Iris pigment epithelial cell (primary cell): ENCODE measurements at places on chromosomes 5 and 9.

- no peak for DNase-seq
These were observed 68.9 kb downstream of the MACIR start for GRCh38 chr5:103327451-103327850.

GRCh38 chr5:54764102-54765090, 221.0 kb downstream of the ESM1 start:
- no peak for DNase-seq

GRCh38 chr9:127437497-127438264, 13.5 kb downstream of the ZNF79 start:
- DNase-seq = no peak

DNA sequence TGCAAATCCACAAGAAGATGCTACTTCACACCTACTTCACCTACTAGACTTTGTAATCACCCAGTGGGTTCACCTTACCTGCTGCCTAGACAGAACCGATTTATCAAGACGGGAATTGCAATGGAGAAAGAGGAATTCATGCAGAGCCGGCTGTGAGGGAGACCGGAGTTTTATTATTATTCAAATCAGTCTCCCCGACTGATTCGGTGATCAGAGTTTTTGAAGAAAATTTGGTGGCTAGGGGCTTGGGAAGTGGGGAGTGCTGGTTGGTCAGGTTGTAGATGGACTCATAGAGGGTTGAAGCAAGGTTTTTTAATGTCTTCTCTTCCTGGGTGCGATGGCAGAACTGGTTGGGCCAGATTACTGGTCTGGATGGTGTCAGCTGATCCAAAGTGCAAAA, 23.4 kb downstream of the SFXN1 start:
- DNase-seq = no peak

DNA sequence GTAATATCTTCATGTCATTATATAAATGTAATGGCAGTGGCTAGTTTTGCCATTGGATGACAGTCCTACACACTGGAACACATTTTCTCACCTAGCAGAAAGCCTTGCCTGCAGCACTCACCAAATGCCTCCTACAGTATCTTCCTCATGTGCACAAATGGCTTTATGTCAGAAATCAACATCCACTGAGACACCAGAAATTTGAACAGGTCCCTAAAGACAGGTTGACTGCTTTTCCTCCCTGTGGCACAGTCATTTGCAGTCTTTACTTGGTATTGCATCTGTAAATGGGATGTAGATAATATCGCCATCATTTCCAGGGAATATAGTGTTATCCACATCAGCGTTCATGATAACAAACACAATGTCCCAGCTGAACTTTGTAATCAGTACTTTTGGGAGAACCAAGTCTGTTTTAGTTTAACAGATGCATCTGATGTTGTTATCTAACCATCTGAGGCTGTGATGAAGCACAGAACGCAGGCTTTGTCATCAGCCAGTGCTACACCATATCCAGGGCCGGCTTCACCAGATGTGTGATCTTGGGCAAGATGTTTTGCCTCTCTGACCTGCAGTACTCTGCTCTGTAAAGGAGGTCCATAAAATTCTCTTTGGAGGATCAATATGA, 83.9 kb upstream of the TAS2R1 start:
- no peak for DNase-seq

DNA sequence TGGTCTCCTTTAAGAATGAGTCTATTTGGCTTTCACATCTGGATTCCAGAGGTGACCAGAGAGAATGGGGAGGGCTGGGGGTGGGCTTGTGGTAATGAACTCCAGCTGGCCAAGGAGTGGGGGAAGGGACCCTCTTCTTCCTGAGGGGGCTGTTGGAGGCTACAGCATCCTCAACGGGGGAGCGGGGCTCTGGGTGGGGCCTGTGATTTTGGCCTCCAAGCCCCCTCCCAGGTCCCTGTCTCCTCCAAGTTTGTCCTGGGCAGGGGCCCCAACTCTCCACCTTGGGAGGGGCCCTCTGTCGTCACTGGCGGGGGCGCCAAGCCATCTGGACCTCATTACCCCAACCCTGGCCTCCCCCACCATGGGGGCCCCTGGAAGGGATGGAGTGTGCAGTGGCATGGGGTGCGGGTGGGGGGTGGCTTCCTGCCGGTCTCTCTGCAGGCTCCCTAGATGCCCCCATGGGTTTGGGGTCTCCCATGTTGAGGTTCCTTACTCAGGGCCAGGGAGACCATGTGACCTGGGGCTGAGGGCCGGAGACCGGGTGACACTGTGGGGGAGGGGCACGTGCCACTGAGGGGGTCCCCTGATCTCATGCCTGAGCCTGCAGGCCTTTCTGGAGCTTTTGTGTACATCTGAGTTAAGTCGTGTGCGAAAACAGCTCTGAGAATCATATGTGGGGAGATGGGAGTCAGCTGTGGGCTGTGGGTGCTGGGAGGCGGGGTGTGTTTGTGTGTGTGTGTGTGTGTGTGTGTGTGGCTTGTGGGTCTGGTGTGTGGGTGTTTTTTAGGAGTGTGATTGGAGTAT, 32.4 kb downstream of the GOLGA2 start:
- DNase-seq = no peak

GRCh38 chr5:124912638-124913328, 166.3 kb upstream of the ZNF608 start:
- no peak for DNase-seq

DNA sequence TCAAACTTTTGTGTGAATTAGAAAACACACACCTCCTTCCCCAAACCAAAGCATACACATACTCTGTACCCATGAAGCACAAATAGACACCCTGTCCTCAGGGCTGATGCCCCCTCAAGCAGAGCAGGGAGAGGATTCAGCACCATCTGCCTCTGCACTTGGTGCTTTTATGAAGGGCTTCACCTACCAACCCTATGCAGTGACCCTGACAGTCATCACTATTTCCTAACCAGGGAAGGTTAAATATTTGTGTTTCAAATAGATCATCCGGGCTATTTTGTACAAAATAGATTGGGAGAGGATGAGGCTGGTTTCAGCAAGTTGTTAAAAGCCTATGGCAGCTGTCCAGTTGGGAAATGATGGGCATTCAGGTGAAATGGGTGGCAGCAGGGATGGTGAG, 396.2 kb downstream of the ZSWIM6 start:
- no peak for DNase-seq

DNA sequence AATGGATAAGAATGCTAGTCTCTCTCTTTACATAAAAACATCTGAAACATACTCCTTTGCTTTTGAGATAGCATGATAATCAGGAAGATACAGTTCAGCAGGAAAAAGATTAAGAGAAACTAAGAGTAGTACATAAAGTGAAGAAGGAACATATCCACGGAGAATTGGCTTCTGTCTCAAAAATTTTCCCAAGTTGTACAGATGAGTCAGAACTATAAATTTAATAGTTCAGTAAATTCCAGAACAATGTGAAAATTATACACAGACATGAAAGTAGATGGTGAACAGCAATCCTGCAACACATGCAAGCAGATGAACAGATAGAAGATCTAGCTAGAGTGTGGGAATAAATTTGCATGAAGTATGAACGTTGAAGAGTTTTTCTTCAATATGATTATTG, 691.4 kb upstream of the RIOK2 start:
- DNase-seq = peak; percentile 8

- DNase-seq = no peak
These were observed 5.7 kb downstream of the GPSM1 start for GRCh38 chr9:136333045-136333444.

DNA sequence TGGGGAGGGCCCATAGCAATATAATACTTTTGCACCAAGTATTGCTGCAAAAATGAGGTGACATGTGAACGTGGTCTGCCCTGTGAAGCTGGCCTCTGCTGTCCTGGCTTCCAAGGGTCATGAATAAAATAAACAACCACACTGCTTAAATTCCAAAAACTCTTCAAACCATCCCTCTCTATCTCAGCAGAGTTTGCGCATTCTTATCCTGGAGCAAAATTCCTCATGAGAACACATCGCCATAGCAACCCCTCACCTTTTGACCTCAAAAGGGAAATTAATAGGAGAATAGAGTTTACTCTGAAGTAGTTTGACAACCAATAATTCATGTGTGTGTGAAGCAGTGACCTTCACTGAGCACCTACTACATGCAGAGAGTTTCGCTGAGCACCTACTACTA, 342.9 kb downstream of the SPOCK1 start:
- DNase-seq = no peak

DNA sequence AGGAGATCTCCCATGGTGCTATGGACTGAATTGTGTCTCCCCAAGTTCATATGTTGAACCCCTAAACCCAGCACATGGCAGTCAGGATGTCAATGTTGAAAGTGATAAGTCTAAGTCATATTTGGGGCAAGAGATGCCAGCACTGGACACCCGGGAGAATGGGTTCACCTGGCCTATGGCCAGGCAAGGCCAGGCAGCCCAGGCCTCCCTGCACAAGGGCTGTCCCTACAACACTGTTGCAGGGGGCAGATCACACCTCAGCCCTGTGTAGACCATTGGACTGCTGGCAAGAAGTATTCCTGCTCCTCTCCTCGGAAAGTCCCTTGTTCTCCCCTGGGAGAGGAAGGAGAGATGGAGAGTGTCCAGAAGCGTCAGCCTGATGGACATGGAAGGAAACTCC, 240.5 kb downstream of the GADD45G start:
- DNase-seq = no peak

GRCh38 chr9:76893395-76893932, 12.4 kb downstream of the PRUNE2 start:
- no peak for DNase-seq

DNA sequence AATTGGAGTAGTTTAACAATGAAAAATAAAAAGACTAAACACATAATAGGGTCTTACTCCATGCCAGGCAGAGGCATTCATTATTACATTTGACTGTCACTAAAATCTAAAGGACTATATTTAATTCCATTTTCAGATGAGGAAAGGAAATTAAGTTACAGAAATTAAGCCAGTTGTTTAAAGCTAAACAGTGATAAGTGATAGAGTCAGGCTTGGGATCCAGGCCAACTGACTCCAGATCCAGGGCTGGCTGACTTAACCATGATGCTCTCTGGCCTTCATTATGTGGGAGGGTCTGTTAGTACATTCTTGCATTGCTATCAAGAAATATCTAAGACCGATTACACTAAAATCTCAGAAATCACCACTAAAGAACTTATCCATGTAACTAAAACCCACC, 107.2 kb downstream of the ARHGEF28 start:
- peak; percentile 74 for DNase-seq
